Spinal cord (tissue), 10 donors: ENCODE measurements at places on chromosomes 3 and 15. TPM values are rescaled to one million over a fixed set of nuclear protein-coding genes. Genes with fewer than 3 reads are reported as not detected.
A peak's percentile ranks its signal among the peaks of the same experiment; 100 is the strongest.

GRCh38 chr15:93520206-93520605 lies 431.2 kb upstream of the RGMA start:
- no peak for DNase-seq

DNA sequence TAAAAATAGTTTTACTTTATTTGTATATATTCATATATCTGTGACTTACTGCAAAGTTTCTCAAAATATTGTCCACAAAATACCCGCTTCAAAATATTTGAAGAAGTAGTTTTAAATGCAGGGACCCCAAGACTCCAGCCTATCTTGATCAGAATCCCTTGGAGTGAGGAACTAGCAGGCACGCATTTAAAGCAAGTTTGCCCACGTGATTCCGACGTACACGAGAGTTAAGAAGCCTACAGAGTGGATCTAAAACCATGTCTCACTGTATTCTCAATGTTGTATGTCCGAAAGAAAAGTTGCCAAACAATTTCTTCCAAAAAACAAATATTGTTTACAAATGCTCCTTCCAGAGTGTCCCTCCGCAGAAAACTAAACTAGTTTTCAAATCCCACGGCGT lies 1.7 kb downstream of the GABRB3 start:
- DNase-seq = peak; percentile 84

- no peak for DNase-seq
These were observed 37.9 kb downstream of the TJP1 start for GRCh38 chr15:29784413-29784812.

SAMD7 gene
- polyA plus RNA-seq = not detected

DNA sequence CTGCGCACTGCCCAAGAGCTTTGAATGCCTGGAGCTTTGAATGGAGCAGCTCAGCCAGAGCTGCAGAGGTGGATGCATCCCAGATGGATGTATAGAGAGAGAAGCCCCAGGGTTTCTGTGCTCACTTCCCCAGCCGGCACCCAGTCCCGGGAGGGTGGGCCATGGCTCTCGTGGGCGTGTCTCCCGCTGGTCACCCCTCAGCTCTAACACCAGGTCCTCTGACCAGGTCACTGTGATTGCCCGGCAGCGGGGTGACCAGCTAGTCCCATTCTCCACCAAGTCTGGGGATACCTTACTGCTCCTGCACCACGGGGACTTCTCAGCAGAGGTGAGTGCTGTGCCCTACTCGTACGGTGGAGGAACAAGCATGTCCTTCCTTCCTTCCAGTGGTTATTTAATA lies 10.7 kb downstream of the TMEM43 start:
- DNase-seq = no peak

LSM3 gene
- 18.5 TPM for polyA plus RNA-seq

NR2F2 gene
- polyA plus RNA-seq = 91.0 TPM

- DNase-seq = no peak
These were observed 305.2 kb upstream of the SEMA6D start for GRCh38 chr15:47412136-47412535.

DNA sequence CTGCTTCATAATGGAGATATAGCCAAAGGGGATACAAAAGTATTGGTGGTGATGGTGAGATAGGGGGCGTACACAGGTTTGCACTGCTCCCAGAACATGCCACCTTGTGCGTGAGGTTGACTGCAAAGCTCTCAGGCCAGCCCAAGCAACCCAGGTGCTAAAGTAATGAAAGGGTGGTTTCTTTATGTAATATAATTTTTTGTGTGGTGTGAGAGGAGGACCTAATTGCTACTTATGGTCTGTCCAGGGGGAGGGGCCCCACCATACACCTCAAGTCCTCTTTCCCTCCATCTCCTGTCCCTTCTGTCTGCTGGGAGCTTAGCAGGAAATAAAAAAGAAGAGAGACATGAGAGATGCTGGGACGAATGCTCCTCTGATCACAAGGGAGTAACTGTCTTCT lies 53.8 kb downstream of the STARD5 start:
- no peak for DNase-seq

CHRNA7 gene
- 15.3 TPM for polyA plus RNA-seq

- DNase-seq = no peak
These were observed 106.8 kb downstream of the ADCY5 start for GRCh38 chr3:123341871-123342630.

CCDC33 gene
- 2.3 TPM for polyA plus RNA-seq

GRCh38 chr3:45113625-45114050 lies 32.5 kb downstream of the CDCP1 start:
- DNase-seq = no peak

DGKG gene
- 10.2 TPM for polyA plus RNA-seq

GRCh38 chr15:50933341-50933740 lies 24.9 kb downstream of the AP4E1 start:
- no peak for DNase-seq

- DNase-seq = no peak
These were observed 302.9 kb upstream of the RARB start for GRCh38 chr3:25125201-25125600.

DNA sequence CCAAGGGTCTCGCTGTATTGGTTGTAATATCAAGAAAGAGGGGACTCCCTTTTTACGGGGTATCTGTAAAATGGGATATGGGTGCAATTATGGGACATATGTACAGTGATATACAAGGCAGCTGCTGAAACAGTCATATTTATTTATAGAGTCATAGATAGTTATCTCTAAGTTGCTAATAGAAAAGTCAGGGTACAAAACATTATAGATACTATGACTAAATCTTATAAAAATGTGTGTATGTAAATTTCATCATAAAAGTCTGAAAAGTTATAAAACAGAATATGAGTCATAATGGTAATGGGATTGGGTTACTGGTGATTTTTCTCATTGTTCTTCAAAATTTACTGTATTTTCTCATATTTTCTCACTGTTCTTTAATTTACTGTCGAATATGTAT lies 344.9 kb upstream of the SLCO3A1 start:
- no peak for DNase-seq

DNA sequence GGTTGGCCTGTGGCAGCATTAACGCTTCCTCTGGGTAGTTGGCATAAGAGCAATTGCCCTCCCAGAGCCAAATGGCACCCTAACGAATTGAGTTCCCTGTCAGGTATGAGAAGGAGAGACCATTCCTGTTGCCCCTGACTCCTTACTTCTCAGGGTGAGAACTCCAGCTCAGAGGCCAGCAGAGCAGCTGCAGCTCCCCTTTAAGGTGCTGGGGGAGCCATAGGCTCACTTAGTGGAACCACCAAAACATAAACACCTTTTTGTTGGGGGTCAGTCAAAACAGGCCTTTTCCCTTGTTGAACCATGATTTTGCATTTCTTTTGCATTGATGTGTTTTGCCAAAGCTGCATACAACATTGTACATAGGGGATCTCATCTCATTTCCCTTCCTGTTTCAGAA lies 28.1 kb upstream of the LHFPL4 start:
- DNase-seq = no peak

DNA sequence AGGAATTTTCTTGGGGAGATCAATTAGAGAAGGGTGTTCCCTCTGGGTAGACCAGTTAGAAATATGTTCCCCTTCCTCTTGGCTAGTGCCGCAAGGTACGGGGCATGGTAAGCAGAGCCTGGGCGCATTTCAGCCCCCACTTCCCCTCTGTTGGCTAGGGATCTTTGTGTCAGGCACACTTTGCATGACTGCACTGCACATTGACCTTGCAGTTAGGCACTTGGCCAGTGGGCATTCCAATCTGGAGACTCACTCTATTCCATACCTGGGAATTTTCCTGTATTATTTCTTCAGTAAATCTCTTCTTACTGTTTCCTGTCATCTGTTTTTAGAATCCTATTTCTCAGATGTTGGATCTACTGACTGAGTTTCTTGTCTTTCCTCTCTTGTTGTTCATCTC lies 30.0 kb upstream of the CACNA1D start:
- no peak for DNase-seq

PRICKLE2 gene
- polyA plus RNA-seq = 29.7 TPM

DNA sequence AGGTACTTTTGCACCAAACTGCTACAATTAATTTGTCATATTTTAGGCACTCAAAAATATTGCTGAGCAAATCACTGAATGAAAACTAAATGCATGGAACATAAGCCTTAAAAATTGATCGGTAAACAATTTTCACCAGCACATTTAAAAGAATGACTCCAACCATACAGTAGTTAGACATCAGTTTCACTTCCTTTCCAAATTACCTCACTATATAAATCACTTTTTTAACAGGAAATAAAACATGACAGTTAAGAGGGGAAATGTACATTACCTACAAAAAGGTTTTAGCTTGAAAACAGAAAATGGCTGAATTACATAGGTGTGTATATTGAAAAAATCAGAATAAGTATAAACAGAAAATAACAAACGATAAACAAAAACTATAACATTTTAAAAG lies 108.4 kb downstream of the SERPINI1 start:
- DNase-seq = no peak

GRCh38 chr15:73897441-73898261 lies 24.3 kb downstream of the TBC1D21 start:
- no peak for DNase-seq

PLXNB1 gene
- 133 TPM for polyA plus RNA-seq

DNA sequence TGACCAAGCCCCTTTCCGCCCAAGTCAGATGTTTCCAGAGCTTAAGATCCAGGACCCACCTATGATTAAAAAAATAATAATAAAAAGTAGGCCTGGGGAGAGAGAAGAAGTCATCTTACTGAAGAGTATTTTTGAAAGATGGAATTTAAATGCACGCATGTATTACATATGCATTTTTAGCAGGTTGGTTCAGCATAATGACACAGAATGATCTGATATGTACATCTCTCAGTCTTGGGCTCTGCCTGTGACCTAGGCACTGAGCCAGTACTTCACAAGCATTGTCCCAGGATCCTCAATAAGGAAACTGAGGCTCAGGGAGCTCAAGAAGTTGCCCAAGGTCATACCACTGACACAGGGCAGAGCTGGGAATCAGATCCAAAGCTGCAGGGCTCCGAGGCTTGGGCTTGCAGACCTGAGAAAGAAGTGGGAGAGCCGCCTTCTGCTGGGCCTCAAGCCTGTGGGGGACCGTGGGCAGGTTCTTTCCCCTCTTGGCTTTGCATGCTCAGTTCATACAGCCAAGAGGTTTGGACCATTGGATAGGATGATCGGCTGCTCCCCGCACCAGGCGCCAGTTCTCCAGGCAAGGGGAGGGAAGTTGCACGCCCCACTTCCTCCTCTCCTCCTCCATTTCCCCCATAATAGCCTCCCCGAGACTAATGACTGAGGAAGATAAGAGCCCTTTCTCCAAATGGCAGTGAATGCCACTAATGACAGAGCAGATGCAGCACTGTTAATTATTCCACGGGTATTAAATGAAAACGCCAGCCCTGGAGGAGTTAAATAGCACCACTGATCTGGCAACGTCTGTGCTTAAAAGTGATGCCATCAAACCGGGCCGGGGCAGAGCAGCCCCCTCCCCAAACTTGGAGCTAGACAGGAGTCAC lies 6.9 kb downstream of the SLC6A1 start:
- DNase-seq = no peak

GOLGA6A gene
- 0.21 TPM for polyA plus RNA-seq

DNA sequence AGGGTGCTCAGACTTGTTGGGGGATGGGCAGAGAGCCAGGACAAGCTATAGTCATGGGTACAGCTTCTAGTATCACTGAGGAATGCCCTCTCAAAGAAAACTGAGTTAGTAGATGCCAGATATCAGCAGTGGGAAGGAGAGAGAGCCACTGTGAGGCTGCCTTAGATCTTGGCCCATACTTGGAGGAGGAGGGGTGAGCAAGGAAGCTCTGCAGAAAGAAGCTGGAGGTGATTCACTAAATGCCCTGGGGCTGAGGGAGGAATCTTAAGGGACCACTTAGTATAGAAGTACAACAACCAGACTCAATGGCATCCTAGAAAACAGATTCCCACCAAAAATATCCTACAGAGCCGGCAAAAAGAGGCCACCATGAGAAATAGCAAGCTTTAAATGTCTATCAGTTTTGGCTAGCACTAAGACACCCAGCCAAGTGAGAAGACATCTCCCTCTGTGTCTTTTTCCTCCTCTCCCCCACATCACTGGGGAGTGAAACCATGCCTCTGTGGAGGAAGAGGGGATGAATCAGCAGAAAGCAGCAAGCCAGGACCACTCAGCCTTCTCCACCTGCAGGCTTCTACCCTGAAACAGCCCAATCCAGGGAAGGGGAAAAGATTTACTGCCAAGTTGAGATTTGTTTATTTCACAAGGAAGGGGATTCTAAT lies 282.5 kb upstream of the STT3B start:
- no peak for DNase-seq

GRCh38 chr3:152219769-152220255 lies 48.9 kb upstream of the MBNL1 start:
- no peak for DNase-seq

KIF23 gene
- polyA plus RNA-seq = 13.0 TPM

DNA sequence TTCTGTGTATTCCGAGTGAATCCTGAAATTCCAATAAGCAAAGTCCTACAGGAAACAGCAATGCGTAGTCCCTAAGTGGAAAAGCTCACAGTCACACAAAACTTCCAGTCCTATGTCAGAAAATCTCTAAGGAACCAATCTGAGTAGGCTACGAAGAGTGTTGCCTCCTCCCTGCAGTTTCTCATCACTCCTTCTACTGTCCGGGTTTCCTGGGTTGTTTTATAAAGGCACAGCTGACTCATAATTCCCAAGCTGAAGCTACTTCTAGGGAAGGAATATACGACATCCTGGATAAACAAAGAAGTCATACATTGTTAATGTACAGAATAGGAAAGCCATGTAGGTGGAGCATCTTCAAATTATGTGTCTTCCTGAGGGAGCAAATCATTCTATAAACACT lies 65.7 kb upstream of the RGMA start:
- no peak for DNase-seq

ALS2CL gene
- polyA plus RNA-seq = 8.3 TPM

DLL4 gene
- polyA plus RNA-seq = 5.6 TPM

- no peak for DNase-seq
These were observed 413.4 kb downstream of the ERC2 start for GRCh38 chr3:56054844-56055243.

DNA sequence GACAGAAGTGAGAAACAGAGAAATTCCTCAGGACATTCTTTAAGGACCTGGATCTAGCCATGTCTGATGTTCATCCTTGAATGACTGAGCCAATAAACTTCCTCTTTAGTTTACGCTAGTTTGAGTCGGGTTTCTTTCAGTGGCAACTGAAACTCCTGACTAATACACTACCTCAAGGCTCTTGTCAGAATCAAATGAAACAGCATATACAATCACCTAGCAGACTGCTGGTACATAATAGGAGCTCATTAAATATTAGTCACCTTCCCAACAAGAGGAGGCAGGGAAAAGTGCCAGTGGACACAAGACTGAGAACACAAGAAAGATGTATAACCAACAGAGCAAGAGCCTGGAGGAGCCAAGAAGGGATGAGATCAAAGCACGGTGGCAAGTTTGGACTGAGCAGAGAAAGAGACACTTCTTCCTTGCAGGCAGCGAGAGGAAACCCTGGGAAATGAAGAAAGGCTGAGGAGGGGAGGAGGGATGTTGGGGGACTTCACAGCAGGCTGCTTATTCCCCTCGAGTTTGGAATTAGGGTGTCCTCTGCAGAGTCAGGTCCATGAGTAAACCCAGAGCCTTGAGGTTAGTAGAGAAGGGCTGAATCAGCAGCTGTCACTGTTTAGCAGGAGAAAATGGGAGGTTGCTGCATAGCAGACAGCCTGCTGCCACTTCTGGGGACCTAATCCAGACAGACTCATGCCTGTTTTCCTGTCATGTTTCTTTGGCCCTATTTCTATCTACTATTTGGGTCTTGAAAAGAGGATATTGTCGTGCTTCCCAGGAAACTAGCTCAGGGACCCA lies 73.3 kb downstream of the MRPL46 start:
- DNase-seq = no peak
